RPMI8226 (cell line): ENCODE measurements at places on chromosomes 13 and 19.

- DNase-seq = no peak
These were observed 30.2 kb downstream of the MEIS3 start for GRCh38 chr19:47389150-47389556.

DNA sequence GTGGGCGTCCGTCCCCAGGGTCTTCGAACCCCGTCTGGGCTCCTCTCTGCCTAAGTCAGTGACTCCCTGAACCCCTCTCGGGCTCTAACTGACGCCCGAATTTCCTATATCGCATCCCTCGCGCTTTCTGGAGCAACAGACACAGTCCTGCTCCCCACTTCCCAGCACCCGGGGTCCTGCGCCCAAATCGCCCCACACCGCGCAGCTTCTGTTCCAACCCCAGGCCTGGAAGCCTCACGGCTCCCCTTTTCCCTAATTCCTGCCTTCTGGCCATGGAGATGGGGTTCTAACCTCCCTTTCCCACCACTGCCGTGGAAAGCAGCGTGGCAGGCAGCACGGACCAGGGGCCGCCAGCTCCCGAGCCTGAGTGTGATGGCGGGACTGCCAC lies 1.6 kb upstream of the GRTP1 start:
- DNase-seq = no peak

- no peak for DNase-seq
These were observed 16.0 kb upstream of the SEMA6B start for GRCh38 chr19:4575267-4576015.

DNA sequence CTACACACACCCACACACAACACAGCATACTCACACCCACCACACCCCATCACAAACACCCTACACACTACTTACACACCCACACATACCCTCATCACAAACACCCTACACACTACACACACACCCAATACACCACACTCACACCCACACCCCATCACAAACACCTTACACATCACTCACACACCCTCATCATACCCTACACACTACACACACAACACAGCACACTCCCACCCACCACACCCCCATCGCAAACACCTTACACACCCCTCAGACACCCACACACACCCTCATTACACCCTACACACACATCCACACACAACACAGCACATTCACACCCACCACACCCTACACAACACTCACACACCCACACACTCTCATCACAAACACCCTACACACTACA lies 15.8 kb downstream of the PEPD start:
- DNase-seq = no peak

- DNase-seq = no peak
These were observed 2.8 kb downstream of the NECTIN2 start for GRCh38 chr19:44848812-44849447.

DNA sequence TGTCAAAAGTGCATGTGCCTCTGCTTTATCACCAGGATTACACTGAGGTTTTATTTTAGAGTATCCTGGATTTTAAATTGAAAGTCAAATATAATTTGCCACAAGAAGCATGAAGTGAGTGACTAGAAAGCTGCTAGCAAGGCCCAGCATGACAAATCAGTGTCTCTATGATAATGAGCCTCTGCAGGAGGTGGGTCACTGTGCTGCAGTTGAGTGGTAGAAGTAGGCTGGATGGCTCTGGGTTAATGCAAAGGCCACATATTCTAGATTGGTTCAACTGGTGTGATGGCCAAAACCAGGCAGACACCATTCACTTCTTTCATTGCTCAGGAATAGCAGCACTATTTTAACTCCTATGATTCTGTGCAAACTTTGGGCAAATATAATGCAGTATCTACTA lies 491.5 kb downstream of the OLFM4 start:
- DNase-seq = no peak

DNA sequence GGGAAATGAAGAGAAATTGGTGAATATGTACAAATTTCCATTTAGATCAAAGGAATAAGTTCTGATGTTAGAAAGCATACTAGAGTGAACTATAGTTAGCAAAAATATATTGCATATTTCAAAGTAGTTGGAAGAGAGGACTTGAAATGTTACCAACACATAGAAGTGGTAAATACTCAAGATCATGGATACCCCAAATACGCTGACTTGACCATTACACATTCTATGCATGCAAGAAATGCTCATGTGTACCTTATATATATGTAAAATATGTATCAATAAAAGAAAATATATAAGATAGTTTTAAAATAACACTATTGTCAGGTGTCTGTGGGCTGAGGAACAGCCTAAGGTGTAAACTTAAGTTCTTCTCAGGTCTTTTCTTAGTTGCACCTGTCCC lies 14.6 kb upstream of the ZNF491 start:
- DNase-seq = no peak

GRCh38 chr13:96052656-96053002 lies 572 bp downstream of the UGGT2 start:
- DNase-seq = no peak

DNA sequence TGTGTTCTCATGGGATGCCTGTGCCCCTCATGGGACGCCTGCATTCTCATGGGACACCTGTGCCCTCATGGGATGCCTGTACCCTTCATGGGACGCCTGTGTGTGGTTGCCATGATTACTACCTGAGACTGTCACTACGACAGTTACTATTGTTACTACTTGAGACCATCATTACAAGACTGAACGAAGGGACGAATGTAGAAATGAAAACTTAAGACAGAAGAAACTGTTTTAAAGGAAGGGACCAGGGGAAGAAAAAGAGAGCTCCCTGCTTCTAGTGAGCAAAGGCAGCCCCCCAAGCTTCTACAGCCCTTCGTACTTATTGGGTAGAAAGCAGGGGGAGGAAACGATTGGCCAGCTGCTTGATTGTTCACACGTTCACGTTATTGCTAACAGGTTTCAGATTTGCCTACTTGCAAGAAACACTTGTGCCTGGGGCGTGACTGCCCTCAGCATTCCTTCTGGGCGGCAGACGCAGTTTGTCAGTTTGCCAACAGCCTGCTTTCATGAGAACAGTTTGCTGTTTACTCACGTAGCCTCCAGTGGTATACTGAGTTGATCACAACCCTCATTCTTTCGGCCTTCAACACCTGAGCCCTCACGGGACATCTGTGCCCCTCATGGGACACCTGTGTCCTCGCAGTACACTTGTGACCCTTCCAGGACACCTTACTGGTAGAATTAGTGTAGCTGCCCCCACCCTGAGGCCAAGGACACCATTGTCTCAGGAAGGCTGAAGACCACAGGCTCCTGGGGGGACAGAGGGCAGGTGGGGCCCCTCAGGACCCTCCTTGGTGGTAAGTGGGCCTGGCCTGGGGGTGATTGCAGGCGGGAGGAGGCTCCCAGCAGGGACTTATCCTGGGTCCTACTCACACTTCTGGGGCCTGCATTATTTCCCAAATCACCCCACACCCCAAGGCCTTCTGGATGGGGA lies 2.5 kb upstream of the S1PR4 start:
- DNase-seq = peak; percentile 93

- DNase-seq = no peak
These were observed 507 bp upstream of the LCP1 start for GRCh38 chr13:46182491-46182877.

- no peak for DNase-seq
These were observed 182.8 kb downstream of the RGCC start for GRCh38 chr13:41639955-41640780.

DNA sequence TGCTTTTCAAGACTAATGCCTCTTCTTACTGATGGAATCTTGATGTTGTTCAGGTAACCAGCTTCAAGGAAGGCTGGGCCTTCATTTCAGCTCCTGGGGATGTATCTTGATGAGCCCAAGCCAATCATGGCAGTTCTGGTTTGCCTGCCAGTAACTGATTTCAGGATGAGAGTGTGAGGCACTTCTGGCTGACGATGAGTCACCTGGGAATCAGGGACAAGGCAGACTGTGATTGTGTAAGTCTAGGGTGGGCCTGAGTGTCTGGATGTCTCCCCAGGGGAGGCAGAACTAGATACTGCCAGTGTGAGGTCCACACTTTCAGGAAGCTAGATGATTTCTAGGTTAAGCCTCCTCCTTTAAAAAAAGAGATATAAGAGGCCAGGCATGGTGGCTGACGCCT lies 77.3 kb upstream of the KL start:
- DNase-seq = no peak

DNA sequence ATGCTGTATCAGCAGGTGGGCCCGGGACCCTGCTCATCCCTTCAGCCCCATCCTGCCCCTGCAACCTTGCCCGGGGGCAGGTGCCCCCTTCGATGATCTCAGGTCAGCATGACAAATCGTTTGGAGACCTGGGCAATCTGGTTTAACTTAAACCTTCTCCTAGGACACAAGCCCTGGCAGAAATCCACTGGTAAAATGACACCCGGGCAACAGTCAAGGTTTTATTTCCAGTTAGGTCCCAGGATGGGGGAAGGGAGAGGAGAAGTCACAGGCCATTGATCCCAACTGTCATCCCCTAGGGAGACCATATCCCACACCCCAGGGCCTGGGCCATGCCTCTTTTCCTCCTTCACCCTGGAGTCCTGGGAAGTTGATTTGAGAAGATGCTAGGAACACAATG lies 1.8 kb upstream of the PLIN5 start:
- DNase-seq = no peak

DNA sequence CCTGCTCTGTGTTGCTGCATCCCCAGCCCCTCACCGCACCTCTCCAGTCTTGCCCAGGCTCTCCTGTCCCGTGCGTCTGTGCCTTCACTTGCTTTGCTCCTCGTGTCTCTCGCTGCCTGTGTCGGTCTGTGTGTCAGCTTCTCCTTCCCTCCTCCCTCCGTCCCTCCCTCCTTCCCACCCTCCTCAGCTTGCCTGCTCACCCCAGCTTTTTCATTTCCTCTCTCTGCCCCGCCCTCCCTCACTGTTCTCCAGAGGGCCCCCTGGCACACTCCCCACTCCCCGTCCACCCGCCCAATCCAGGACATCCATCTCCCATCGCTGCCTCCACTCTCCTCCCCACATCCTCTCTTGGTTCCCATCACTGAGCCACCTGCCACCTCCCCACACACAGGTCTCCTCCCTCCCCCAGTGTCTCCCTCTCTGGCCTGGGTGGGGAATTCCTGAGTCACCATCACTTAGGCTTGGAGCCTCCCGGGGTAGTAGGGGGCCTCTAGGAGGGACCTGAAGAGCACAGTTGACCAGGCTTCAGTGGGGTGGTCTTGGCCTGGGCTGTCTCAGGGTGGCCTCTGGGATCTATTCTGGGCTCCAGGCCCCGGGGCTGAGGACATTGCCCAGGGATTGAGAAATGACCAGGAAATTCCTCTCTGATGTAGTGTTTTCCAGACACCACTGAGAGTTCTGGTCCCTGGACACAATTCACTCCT lies at the start of gene PTGIR:
PTGIR (minus strand) TSS at position 132 of the 704 bp plus-strand sequence. CDS start 864 bp downstream, outside the sequence.
- DNase-seq = peak; percentile 23

GRCh38 chr19:23787106-23787505 lies 28.4 kb upstream of the ZNF681 start:
- DNase-seq = no peak

DNA sequence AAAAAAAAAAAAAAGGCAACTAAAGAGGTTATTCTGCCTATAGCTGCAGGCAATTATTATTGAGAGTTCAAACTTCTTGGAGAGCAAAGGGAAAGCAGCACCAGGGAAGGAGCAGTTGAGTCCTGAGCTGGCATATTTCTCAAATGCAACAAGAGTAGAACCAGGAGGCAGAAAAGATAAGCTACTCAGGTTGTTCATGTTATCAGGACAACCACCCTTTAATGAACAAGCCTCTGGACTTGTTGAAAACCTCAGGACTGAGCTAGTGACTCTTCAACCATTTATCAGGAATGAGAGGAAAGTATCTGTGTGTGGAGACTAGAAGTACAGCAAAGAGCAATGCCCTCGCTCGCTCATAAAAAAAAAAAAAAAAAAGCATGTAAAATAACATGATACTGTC lies 183.0 kb downstream of the KCTD12 start:
- no peak for DNase-seq

GRCh38 chr19:58007285-58007684 lies 4.7 kb upstream of the ZNF606 start:
- peak; percentile 15 for DNase-seq

DNA sequence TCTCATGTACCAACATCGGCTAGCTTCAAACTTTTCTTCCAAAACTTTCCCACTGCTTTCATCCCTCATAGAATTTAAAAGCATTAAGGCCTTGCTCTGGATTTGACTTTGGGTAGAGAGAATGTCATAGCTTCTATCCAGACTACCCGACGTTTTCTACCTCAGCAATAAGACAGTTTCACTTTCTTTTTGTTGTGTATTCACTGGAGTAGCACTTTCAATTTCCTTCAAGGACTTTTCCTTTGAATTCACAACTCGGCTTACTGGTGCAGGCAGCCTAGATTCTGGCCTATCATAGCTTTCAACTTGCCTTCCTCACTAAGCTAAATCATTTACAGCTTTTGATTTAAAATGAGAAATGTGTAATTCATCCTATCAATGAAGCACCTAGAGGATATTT lies 420.4 kb upstream of the GPC6 start:
- DNase-seq = peak; percentile 31

GRCh38 chr19:38035515-38036495 lies 128.8 kb downstream of the SIPA1L3 start:
- DNase-seq = no peak
